CD4-positive, CD25-positive, alpha-beta regulatory T cell (primary cell): ENCODE measurements at places on chromosomes 6 and 20.

DNA sequence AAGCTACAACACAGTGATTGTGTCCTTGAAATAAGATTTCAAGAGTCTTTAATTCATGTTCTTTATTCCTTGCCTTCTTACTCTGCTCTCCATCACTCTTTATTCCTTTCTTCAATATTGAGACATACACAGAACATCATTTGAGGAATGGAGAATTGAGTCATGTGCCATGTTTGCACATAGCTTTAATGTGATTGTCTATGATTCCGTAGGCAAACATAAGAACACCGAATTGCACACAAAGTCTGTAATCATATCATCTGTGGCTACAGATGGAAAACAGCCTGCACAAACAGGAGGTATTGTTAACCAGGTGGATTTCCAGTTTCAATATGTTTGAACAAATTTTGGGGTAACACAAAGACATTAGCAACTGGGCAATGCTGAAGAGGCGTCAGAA, 571.6 kb upstream of the GJE1 start:
- DNase-seq = no peak

DNA sequence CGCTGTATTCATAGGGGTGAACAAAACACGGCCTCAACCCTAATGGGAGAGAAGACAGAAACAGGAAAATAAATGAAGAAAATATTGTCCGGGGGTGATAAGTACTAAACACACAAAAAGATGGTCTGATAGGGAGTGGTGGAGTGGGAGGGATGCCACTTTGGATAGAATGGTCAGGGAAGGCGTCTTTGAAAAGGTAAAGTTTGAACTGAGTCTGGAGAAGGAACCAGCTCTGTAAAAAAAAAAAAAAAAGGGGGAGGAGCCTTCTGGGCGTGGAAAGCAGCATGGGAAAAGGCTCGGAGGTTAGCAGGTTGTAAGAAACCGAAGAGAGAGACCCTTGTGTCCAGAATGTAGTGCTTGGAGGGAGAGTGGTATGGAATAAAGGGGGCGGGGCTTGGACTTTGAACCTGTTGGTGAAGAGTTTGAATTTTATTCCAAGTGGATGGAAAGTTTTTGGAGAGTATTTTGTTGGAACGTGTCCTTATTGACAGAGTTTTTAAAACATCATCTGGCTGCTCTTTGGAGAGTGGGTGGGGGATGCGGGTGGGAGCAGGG, 1.8 kb downstream of the CHMP4B start:
- DNase-seq = no peak

DNA sequence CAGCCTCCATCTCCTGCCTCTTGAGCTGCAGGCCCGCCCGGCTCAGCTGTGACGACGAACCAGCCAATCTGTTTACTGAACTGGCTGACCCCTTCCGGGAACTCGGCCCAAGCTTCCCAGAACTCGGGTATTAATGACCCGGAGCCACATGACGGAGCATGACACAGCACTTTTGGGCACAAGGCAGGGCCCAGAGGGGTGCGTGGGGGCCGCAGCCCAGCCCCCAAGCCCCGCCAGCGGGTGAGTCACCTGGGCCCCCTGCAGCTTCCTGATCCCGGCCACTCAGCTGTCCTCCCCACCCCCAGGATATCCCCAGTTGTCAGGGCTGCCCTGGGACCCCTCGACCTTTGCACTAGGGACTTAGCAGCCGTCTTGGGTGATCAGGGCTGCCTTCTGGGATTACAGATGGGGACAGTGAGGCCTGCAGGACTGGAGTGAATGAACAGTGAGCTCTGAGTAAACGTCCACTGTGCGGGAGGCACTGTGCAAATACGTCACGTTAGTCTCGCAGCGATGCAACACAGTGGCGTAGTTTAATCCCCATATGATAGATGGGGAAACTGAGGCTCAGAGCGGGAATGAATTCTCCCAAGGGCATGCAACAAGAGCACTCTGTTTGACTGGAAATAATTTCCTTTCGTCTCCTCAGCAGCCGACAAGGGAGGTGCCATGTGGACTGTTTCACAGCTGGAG, 102.1 kb downstream of the CEBPB start:
- peak; percentile 89 for DNase-seq

DNA sequence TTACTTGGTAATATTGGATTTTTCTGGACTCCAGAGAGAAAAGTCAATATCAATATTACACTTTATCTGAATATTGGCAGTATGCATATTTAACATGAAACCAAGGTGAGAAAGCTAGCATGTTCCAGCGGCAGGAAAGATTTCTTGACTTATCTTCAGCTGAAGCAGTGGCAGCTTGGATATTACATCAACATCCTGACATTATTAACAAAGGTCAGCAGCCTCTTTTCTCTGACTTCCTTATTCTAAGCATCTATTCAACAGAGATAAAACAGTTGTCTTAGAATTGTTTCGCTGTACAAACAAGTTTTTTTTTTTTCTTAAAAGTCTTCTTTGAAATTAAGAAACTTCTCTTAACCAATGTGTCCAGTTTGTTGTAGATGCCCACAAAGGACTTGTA, 11.8 kb downstream of the DCBLD1 start:
- DNase-seq = no peak

GRCh38 chr20:10447028-10447427, 11.9 kb downstream of the SLX4IP start:
- peak; percentile 29 for DNase-seq

DNA sequence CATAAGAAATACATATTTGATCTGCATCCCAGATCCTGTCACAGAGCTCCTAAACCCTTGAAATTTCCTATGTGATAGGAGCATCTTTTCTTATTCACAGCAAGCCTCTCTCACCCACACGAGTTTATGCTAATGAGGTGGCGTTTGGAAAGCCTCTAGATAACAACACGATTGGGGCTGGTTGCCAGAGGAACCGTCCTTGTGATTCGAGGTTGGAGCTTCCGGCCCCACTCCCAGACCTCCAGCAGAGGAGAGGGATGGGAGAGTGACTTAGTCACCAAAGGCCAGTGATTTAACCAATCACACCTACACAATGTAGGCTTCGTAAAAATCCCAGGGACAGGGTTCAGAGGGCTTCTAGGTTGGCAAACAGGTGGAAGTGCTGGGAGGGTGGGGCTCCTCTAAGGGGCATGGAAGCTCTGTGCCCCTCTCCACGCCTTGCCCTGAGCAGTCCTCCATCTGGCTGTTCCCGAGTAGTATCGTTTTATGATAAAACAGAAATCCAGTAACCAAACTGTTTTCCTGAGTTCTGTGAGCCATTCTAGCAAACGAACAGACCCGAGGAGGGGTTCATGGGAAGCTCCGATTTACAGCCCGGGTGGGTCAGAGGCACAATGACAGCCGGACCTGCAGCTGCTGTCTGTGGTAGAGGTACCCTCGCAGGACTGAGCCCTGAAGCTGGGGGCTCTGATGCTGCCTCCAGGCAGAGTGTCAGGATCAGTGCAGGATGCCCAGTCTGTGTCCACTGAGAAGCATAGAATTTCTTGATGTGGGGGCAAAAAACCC, 238.1 kb upstream of the ARID1B start:
- DNase-seq = no peak

GRCh38 chr6:112251171-112251875, 3.0 kb downstream of the LAMA4 start:
- no peak for DNase-seq

- no peak for DNase-seq
Observed at GRCh38 chr20:49306903-49307620, 29.2 kb upstream of the ZNFX1 start.

DNA sequence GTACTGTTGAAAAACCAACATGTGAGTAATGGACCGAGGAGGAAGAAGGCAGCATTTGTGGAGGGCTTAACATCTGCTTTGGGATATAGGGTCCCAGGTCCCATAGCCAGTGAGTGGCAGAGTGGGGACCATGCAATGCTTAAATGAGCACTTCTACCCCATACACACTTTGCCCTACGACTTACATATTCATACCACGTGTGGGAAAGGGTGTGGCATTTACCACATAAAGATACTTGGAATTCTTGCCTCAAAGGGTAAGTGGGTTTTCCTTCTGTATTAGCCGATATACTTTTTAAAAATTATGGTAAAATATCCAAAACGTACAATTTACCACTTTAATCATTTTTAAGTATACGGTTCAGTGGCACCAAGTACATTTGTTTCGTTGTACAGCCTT, 199.3 kb downstream of the BACH2 start:
- DNase-seq = no peak

GRCh38 chr6:36820700-36821580, 18.3 kb downstream of the CPNE5 start:
- DNase-seq = no peak

DNA sequence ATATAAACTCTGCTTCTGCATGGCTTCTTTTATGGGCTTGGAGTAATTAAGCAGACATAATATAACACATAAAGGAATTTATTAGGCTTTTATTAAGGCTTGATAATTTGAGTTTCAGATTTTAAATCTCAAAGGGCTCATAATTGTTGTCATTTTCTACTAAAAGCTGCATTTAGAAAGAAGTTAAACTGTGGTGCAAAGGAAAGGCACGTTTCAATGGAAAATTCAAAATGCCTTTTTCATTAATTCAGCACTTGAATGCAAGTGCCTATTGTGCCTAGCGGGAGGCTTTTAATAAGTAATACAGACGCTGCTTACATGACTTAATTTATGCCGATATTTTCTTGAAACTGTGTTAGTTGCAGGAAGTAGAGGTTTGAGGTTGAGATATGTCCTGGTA, 431.8 kb upstream of the SOX4 start:
- DNase-seq = no peak

DNA sequence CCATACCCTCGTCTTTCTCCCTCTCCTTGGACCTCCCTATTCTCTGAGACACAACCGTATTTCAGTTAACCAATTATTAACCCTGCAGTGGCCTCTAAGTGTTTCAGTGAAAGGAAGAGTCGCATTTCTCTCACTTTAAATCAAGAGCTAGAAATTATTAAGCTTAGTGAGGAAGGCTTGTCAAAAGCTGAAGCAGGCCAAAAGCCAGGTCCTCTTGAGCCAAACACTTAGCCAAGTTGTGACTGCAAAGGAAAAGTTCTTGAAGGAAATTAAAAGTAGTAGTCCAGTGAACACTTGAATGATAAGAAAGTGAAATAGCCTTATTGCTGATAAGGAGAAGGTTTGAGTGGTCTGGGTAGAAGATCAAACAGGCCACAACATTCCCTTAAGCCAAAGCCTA, 58.3 kb downstream of the SNX9 start:
- DNase-seq = no peak

DNA sequence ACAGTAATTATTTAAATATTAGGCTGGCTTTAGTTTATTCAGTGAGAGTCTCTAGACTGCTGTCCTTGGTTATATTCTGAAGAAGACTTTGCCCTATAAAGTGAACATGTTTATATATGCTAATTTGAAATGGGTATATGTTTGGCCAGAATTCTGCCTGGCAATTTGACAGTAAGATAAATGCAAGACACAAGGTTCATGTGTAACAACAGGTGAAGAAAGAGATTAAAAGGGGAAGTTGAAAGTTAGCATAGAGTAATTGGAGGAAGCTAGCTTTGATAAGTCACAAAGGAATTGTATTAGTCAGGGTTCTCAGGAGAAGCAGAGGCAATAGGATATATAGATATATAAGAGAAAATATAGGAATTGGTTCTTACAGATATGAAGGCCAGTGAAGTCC, 191.4 kb downstream of the CENPW start:
- DNase-seq = no peak

DNA sequence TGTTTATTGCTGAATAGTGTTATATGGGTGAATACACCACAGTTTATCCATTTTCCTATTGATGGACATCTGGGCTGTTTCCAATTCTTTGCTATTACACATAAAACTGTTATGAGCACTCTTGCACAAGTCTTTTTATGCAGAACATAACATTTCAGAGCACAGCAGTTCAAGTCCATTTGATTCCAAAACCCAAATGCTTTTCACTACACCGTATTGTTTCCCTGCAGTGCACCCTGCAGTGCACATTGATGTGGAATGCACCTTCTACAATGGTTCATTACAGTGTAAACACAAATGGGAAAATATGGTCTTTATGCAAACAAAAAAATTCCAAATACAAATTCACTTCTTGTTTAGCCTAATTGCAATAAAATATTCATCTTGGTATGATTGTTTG, 3.6 kb upstream of the SLC2A12 start:
- DNase-seq = no peak

DNA sequence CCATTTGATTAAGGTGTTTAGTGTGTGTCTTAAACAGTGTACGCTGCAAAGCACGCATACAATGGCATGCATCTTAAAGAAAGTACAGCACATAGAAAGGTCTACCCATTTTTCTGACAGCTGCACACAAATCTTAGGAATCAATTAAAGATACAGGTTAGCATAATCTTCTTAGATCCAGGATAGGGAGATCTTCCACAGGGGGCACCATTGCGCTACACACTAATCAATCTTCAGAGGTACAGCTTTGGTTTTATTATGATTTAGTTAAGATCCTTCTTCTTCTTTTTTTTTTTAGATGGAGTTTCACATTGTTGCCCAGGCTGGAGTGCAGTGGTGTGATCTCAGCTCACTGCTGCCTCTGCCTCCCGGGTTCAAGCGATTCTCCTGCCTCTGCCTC, 63.7 kb upstream of the BEND3 start:
- DNase-seq = no peak

DNA sequence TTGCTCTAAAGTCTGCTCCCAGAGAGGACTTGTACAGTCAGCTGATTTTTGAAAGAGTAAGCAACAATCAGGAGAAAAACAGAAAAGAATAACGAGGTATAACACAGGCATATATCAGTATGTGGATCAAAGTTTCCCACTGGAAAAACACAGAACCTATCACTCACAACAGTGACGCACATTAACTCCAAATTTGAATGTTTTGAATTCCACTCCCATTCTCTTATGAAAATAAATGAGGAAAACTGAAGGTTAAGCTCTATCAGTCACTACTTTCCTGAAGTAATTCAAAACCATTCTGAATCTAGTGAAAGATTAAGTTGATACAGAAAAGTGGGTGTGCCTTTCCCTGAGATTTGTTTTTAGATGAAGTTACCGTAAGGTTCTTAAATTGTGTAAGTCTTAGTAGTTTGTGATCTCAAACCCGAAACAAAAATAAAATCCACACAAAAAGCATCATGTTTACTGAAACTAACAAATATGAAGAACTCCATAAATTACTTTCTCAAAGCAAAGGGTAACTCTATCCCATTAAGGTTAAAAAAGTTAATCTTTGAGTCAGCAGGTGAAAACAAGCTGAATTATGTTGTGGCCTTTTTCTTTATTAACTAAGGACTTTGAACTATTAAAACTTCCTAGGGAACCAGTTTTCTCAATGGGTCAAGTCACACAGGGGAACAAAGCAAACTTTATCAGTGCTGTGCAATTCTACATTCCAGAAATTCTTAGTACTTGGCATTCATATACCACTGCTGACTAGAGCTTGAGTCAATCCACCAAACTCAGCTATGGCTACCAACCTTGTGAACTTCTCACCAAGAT, 115.7 kb downstream of the OGFRL1 start:
- no peak for DNase-seq

GRCh38 chr6:45394586-45395095, 16.9 kb upstream of the SUPT3H start:
- DNase-seq = no peak

- DNase-seq = no peak
Observed at GRCh38 chr6:9095729-9096128, 660.4 kb upstream of the SLC35B3 start.

- no peak for DNase-seq
Observed at GRCh38 chr6:112144145-112144926, 56.9 kb downstream of the FAM229B start.

GRCh38 chr6:23728707-23729106, 397.3 kb upstream of the NRSN1 start:
- DNase-seq = no peak

- peak; percentile 17 for DNase-seq
Observed at GRCh38 chr6:42292004-42292740, 74.5 kb upstream of the MRPS10 start.

- DNase-seq = peak; percentile 7
Observed at GRCh38 chr20:25247000-25247517, 826 bp upstream of the PYGB start.
